ENCODE measurements at places on chromosomes 7 and 10. TPM values are rescaled to one million over a fixed set of nuclear protein-coding genes. Genes with fewer than 3 reads are reported as not detected.
A peak's percentile ranks its signal among the peaks of the same experiment; 100 is the strongest.

Gene FAM221A
- total RNA-seq: 4.4 TPM

Gene UPK3B
- 1.3 TPM for total RNA-seq

Gene PRR15
- not detected for total RNA-seq

Gene KLF14
- not detected for total RNA-seq

Gene BTBD16
- total RNA-seq: not detected

Gene ERVW-1
- not detected for total RNA-seq

Gene KCNMA1
- not detected for total RNA-seq

Gene PRPS1L1
- total RNA-seq: not detected

Gene LIPJ
- total RNA-seq: not detected

- H3K27ac ChIP-seq: no peak overlapping the region
- H3K36me3 ChIP-seq: no peaks in the 10 kb centered on the region
- no peaks in the 10 kb centered on the region for H3K4me1 ChIP-seq
- peaks cover 12% of the 10 kb centered on the region for H3K27me3 ChIP-seq
Observed at GRCh38 chr7:55144333-55145317, 125.8 kb downstream of the EGFR start.

- no peak for DNase-seq
- H3K27me3 ChIP-seq: no peaks in the 10 kb centered on the region
- H3K4me1 ChIP-seq: no peaks in the 10 kb centered on the region
- no peaks in the 10 kb centered on the region for H3K36me3 ChIP-seq
Observed at GRCh38 chr7:14754631-14755030, 147.9 kb downstream of the DGKB start.

DNA sequence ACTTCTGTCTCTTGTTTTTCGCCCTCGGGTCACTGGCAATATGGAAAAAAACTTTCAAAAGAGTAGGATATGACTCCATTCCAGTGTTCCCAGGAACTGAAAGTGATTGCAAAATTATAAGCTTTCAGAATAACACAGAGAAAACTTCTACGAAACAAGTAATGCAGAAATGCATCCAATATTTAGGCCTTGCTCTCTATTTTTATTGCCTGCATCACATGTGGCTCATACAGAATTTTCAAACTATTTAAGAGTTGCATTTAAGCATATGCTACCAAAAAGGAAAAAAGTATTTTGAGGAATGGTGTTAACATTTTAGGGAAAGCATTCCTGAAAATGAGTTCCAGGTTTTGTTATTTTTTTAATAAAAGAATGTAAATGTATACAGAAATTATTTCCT lies 228.0 kb downstream of the CACNB2 start:
- no peaks in the 10 kb centered on the region for H3K27me3 ChIP-seq
- H3K27ac ChIP-seq: no peak overlapping the region
- DNase-seq: no peak
- H3K36me3 ChIP-seq: no peaks in the 10 kb centered on the region
- no peak overlapping the region for H3K4me3 ChIP-seq

DNA sequence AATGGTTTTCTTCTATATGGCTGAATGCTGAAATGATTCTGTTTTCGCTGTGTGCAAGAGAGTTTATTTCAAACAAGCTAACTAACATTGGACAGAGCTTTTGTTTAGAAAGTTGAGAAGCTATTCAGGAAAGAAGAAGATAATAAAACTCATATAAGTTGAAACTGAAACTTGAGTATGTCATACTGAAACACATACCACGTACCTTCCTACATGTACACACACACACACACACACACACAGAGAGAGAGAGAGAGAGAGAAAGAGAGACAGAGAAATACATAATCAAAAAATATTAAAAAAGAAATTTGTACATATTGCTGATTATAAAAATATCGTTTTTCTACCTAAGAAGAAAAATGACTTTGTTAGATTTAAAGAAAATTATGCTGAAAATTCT lies 561.9 kb upstream of the KCND2 start:
- no peak for DNase-seq
- H3K4me1 ChIP-seq: no peaks in the 10 kb centered on the region
- H3K27me3 ChIP-seq: no peaks in the 10 kb centered on the region
- no peak overlapping the region for H3K27ac ChIP-seq

GRCh38 chr10:73559590-73559989 lies 31.6 kb downstream of the USP54 start:
- no peaks in the 10 kb centered on the region for H3K27me3 ChIP-seq
- H3K27ac ChIP-seq: no peak overlapping the region
- no peak for DNase-seq
- H3K4me1 ChIP-seq: no peaks in the 10 kb centered on the region
- no peaks in the 10 kb centered on the region for H3K36me3 ChIP-seq
- no peak overlapping the region for H3K4me3 ChIP-seq

DNA sequence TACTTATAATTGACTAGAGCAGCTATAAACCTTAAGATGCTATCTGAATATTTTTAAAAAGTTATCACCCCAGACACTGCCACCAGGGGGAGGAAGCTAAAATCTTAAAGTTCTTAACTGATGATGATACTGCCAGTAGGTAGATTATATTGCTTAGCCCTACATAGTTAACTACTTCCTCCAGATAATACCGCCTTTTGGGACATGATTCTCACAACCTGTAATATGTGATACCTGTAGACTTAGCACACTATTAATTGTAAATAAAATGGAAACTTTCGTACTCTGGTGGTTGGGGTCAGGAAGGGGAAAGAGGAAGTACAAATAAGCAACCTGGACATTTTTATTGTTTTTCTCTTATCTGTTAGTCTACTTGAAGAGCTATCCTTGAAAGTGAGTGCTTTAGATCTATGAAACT lies 268.9 kb downstream of the ADK start:
- H3K27me3 ChIP-seq: no peaks in the 10 kb centered on the region
- peak; percentile 58 for DNase-seq
- peaks cover 2% of the 10 kb centered on the region for H3K36me3 ChIP-seq
- no peak overlapping the region for H3K4me3 ChIP-seq
- H3K27ac ChIP-seq: no peak overlapping the region

- no peak for DNase-seq
- no peaks in the 10 kb centered on the region for H3K27me3 ChIP-seq
- no peak overlapping the region for H3K27ac ChIP-seq
- H3K36me3 ChIP-seq: peaks cover 50% of the 10 kb centered on the region
Observed at GRCh38 chr10:100192350-100192749, 6.5 kb upstream of the ERLIN1 start.

GRCh38 chr7:13702251-13702650 lies 287.2 kb downstream of the ETV1 start:
- no peaks in the 10 kb centered on the region for H3K27me3 ChIP-seq
- no peak overlapping the region for H3K4me3 ChIP-seq
- H3K36me3 ChIP-seq: no peaks in the 10 kb centered on the region
- H3K27ac ChIP-seq: no peak overlapping the region

DNA sequence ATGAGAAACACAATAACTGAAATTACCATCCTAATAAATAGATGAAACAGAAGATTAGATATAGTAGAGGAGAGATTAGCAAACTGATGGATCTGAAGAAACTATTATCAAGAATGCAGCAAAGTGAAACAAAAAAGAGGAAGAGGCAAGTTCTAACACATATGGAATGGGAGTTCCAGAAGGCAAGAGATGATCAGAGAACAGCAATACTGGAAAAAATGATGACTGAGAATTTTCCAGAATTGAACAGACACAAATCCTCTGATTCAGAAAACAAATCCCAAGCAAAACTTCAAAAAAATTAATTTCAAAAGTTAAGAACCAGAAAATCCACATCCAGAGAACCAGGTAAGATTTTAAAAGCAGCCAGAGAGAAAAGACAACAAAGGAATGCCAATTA lies 20.2 kb upstream of the CYREN start:
- H3K4me1 ChIP-seq: no peaks in the 10 kb centered on the region
- peaks cover 35% of the 10 kb centered on the region for H3K36me3 ChIP-seq
- no peaks in the 10 kb centered on the region for H3K27me3 ChIP-seq
- no peak overlapping the region for H3K4me3 ChIP-seq

DNA sequence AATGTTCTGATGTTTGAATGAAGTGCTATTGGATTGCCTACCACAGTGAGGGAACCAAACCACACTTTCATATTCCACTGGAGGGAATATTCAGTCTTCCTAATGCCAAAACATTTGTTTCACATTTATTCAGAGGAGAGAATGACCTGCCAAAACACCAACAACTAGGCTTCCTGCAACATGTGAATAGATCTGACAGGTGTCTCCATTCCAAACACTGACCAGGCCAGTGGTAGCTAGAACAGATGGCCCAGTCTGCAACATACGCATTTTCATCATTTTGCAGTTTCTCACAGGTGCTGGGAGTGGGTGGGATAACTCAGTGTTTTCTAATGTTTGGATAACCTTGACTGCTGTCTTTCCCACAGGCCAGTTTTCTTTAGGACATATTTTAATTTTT lies 110.0 kb downstream of the RELN start:
- no peaks in the 10 kb centered on the region for H3K36me3 ChIP-seq
- H3K4me3 ChIP-seq: no peak overlapping the region
- no peak for DNase-seq
- no peaks in the 10 kb centered on the region for H3K27me3 ChIP-seq
- no peak overlapping the region for H3K27ac ChIP-seq
